ENCODE measurements at places on chromosomes 6 and 20.

DNA sequence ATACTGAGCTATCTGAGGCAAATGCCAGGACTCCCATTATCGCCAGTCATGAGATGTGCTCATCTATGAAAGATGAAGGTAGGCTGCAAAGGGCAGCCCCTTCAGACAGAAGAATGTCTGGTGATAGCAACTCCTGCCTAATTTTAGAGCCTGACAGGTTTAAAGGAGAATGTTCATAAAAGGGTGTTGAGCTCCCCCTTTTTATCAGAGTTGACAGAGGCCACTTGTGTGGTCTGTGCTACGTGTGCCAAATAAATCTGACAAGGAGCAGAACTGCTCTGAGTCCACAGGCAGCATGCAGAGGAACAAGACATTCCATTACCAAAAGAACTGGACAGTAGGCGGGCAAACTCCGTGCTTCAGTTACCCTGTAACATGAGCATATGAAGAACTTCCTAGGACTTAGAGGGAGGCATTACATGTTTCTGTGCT, 101.8 kb downstream of the PREP start:
- no peak for DNase-seq

- DNase-seq: no peak
These were observed 9.4 kb downstream of the DIDO1 start for GRCh38 chr20:62916703-62917476.

GRCh38 chr6:116409756-116410155, 39.0 kb downstream of the DSE start:
- DNase-seq: no peak

GRCh38 chr20:32353848-32354496, 4.2 kb upstream of the ASXL1 start:
- no peak for DNase-seq

DNA sequence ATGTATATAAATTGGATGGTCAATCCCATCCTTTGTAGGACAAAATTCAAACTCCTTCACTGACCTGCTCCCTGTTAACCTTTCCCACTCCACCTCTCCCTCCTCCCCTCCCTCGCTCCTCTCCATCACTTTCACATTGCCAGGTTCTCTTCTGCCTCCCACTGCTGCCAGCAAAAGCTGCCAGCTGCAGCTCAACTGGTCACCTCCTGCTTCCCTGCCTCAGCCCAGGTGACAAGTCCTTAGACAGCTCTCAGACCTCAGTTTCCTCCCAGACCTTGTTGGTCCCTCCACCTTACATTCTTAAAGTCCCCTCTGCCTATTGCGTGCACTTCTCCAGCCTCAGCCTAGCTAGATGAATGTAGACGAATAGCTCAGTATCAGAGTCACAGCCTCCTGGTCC, 23.3 kb upstream of the RTF2 start:
- DNase-seq: no peak
